ENCODE measurements at places on chromosomes 5 and 9.

GRCh38 chr5:100590867-100591266 is 55.7 kb downstream of the FAM174A start:
- no peak for DNase-seq

GRCh38 chr9:113178087-113178486 is 27.3 kb downstream of the SLC31A2 start:
- DNase-seq: no peak

GRCh38 chr5:138653502-138653901 is 78.3 kb upstream of the HSPA9 start:
- no peak for DNase-seq

DNA sequence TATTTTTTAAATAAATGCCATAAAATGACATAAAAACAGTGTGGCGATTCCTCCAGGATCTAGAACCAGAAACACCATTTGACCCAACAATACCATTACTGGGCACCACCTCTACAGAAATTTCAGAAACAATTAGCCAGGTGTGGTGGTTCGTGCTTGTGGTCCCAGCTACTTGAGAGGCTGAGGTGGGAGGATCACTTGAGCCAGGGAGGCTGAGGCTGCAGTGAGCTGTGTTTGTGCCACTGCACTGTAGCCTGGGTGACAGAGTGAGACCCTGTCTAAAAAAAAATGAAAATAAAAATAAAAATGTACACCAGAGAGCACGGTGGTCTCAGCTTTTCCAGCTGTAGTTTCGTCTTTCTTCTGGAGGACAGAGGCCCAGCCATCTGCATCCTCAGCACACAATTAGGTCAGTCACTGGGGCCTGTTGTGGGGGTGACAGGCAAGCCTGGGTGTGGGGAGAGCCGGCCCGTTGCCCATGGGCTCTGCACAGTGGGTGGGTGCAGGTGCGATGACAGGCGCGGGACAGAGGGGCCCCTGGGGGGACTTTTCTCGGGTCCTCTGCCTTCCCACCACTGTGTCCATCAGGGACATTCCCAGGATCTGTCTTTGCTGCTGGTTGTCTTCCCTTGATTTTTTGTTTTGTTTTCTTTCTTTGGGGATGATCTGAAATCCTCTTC is 9.8 kb downstream of the COL5A1 start:
- no peak for DNase-seq

DNA sequence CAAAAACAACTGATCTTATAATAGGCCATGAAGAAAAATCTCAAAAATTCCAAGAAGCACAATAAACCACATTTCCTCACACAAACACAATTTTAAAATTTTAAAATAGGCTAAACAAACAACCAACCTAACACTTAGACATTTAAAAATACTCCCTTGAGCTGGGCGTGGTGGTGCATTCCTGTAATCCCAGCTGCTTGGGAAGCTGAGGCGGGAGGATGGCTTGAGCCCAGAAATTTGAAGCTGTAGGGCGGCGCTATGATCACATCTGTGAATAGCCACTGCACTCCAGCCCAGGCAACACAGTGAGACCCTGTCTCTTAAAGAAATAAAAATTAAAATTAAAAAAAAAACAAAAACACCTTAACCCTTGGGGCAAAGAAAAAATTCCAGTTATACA is 36.9 kb upstream of the TESK1 start:
- DNase-seq: no peak

Data from inflammatory macrophage (primary cell).